ENCODE measurements at places on chromosomes 7 and 10. TPM values are rescaled to one million over a fixed set of nuclear protein-coding genes. Genes with fewer than 3 reads are reported as not detected.

GRCh38 chr7:5580714-5581395, 157.2 kb upstream of the TNRC18 start:
- peak; percentile 73 for DNase-seq

GRCh38 chr10:112092519-112092918, 91.0 kb downstream of the GPAM start:
- no peak for DNase-seq

DNA sequence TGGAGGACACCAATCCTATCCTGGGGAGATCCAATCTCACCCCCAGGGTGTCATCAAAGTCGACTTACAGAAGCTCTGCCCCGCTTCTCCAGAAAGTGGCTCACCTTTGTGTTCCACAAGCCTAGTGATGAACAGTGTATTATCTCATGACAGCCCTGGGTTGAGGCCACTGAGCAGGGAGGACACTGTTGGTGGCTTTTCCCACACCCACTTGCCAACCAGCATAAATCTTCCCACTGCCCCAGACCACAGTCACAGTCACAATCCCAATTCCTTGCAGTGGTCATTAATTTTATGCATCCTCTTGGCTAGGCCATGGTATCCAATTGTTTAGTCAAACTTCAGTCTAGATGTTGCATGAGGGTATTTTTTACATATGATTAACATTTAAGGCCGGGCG, 18.4 kb downstream of the TNS3 start:
- no peak for DNase-seq

DNA sequence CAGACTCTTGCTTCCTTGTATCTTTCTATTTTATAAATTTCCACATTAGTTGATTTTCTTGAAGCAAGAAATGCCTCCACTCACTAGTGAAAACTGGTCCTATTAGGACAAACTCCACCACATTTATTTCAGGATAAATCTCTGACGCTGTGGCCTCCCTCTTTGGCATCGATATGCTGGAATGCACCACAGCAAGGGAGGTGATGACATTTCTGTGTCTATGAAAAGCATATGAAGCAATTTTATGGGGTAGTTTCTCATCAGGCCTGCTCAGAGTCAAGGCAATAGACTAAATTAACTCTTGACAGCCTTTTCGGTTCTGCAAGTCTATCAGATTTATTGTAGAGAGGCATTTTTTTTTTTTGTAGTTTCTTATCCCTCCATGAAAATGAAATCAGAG, 304.4 kb downstream of the ZEB1 start:
- DNase-seq: no peak

DNA sequence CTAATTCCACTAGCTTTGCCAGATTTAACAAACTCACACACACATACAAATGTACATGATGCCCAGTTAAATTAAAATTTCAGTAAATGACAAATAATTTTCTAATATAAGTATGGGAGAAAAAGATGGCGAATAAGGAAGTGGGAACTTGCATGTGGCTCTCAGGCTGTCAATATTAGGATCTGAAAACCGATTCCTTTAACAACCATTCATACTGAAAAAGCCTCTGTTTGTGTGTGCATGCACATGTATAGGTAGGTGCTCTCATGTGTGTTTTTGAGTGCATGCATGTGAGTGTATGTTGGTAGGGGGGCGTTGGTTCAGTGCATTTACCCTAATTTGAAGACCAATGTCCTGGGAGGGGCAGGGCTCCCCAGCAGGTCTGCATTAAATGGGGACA, 125.3 kb downstream of the HTR7 start:
- DNase-seq: no peak

DNA sequence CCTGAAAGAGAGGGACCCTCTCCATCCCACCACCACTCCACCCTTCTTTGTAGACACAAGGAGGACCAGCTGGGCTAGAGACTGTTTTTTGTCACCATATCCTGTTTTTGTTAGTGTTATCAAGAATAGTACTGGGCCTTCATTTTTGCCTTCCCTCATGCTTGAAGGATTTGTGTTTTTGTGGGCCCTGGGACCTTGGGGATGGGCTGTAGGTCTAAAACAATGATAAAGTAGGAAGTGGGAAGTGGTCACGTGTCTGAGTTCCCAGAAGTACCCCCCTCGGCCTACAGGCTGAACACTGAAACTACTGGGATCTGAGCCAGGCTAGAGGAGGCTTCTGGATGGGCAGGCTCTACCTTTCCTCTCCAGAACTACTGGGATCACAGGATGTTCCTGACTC, 8.9 kb downstream of the AGFG2 start:
- DNase-seq: no peak

DNA sequence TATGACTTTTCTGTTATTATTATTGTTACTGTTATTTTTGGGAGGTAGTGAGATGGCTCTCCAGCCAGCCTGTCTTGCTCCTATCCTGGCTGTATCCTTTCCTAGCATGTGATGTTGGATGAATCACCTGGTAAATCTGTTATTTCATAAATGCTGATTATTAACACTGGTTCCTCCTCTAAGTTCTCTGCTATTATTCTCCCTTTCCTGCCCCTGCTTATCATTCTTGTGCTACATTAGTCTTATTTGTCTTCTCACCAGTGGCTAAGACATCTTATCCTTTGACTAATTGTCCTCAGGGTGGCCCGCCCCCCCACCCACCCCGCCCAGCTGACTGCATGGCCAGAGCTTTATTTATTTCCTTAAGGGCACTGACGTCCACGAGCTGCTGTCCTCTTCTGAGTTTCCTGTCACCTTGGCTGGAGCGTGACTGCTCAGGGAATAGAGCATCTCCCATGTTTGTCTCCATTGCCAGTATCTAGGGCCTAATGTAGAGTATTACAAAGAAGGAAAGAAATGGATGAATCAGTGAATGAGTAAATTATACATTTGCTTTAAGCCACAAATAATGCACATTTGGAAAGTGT, 110.1 kb upstream of the KLF6 start:
- no peak for DNase-seq

DNA sequence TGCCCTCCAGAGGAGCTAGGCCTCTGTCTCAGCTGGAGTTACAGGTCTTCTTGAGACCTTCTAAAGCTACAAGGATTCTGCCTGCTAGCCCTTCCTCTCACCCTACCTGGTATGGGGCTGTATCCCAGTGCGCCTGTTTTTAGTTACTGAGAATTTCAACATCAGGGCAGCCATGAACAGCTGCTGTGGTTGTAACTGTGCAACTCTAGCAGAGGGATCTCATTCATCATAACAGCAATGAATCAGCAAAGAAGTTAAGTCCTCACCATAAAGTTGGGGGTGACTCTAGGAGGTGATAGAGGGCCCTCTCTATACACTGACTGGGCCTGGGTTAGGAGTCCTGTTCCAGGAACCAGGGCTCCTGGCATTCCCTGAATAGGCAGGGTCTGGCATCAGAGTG, 14.0 kb upstream of the CDH23 start:
- no peak for DNase-seq

DNA sequence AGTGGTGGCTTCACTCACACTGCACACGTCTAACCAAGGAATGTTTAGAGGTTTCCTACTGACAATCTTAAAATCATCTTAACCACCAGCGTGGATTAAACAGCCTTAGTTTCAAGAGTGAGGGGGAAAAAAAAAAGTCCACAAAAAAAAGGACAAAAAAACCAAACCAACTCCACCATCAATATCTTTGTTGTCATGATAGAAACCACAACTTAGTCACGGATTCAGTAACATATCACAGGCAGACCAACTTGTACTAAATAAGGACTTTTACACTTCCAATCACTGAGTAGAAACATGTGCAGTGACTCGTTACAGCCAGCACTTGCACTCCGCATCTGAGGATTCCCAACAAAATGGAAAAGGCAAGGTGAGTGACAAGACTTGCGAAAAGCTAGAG, 46.5 kb downstream of the FAM171A1 start:
- no peak for DNase-seq

DNA sequence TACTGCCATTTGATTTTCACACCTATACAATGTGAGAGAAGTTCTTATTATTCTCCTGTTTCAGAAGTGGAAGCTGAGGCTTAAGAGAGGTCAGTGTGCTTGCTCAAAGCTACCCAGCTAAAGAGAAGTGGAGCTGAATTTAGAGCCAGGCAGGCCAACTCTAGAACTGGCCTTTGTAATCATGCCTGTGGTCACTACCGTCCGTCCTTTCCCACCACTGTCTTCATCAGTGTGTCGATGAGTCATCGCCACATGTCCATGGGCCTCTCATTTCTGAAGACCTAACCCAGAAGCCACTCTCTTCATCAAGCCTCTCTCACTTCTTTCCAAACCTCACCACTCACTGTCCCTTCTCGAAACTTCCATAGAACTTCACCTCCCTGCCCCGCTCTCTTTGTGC, 237.8 kb downstream of the KIAA1217 start:
- DNase-seq: no peak

DNA sequence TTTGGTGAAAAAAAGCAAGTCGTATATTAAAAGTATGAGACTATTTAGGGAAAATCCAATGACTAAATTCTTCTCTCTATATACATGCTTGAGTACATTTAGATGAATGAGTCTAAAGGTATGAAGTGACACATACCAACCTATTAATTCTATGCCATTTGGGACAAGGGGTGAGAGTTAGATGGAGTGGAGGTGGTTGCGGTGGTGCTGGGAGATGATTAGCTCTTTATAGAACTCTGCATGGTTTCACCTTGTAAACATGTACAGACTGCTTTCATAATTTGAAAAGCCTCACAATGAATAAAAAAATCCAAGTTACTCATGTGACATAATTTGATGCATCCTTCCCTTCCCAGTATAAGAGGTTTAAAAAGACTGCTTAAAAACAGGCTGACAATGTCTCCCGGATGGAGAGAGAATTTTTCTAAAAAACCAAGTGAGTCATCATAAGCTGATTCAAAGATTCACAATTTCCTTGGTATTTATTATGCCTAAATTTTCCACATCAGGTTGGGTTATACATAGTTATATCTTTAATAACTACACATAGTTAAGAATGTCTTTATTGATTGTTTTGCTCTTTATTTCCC, 572.8 kb downstream of the REEP3 start:
- DNase-seq: no peak

DNA sequence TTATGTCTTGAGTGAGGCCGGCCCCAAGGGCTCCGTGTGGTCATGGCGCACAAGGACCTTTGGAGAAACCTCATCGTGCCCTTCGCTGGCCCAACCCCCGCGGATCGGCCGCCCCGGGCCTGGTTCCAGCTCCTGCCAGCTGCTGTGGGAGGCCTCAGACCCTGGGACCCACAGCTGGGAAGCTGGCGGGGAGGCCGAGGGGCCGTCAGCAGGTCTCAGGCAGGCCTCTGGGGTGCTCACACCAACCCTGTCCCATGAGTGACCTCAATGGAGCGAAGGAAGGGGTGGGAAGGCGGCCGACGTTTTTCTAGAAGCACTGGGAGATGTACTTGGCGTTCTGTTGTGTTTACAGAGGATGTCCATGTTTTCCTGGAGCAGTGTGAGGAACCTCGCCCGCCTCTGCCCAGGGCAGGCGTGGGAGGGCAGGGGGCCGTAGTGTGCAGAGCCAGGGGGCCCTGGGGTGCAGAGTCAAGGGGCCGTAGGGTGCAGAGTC, 18.6 kb upstream of the ADGRA1 start:
- DNase-seq: no peak

DNA sequence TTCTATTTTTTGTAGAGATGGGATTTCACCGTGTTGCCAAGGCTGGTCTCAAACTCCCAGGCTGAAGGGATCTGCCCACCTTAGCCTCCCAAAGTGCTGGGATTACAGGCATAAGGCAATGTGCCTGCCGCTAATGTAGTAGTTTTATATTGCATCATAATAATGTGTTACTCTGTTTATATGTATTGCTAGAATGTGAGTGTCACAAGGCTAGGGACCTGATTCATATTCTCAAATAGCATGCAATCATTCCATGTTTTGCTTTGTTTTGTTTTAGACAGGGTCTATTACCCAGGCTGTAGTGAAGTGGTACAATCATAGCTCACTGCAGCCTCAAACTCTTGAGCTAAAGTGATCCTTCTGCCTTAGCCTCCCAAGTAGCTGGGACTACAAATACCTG, 13.5 kb downstream of the CCL26 start:
- DNase-seq: no peak

- DNase-seq: no peak
Measured at GRCh38 chr10:51501396-51501795, 198.0 kb downstream of the CSTF2T start.

DNA sequence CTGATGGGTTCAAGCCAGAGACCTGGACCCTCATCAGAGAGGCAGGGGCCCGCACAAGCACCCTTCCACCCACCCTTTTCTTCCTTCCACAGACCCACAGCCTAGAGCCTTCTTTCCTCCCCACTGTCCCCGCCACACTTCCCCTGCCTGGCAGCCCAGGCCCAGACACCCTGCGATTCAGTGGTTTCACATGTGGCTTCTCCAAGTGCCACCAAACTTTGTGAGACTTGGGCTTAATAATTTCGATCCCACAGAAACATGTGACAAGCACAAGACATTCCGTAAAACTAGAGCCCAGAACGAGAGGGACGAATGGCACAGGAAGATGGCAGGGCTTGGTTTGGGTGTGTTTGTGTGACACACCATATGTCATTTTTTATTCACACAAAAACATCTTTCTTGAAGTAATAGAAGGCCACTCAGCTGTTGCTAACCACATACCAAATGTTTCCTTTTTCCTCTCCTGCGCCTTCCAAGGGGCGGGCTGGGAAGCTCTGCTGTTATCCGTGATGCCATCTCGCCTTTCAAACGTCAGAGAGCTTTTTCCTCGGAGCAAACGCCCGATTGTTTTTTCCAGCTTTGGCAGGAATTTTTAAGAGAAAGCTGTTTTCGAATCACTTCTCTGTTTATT, 162.9 kb downstream of the GRK5 start:
- DNase-seq: no peak

GRCh38 chr10:80484676-80485075, 30.6 kb downstream of the TSPAN14 start:
- DNase-seq: no peak

DNA sequence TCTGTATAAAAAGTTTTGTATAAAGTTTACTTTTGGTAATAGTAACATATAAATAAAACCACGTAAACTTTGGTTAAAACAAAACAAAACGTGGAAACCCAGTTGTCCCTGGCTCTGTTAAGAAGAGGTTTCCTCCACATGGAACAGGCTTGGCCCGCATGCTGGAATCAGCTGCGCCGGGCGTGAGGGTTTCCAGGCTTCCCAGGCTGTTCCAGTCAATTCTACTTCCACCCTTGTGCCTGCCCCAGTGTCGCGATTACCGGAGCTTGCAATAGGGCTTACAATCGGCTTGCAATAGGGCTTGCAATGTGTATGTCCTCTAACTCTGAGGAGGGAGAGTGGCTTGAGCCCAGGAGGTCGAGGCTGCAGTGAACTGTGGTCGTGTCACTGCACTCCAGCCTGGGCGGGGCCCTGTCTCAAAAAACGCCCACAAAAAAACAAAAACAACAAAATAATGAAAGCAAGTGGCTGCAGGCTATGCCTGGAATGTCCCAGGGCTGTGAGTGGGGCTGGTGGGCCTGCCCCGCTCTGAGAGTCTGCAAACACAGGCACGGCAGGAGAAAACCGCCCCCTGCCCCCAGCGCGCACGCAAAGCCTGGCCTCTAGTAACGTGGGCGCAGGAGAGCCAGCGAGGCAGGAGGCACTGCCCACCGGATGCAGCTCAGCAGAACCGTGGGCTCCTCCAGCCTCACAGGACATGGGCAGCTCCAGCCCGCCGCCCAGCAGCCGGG, 16.3 kb downstream of the CYP2W1 start:
- no peak for DNase-seq

SEPHS1 gene
- 338 TPM for total RNA-seq

LRRC61 gene
- total RNA-seq: 38.3 TPM

ANKRD22 gene
- not detected for total RNA-seq

SFMBT2 gene
- total RNA-seq: 3.5 TPM

RSU1 gene
- 64.9 TPM for total RNA-seq

MEST gene
- 154 TPM for total RNA-seq

TMEM72 gene
- not detected for total RNA-seq

ZNF138 gene
- 0.35 TPM for total RNA-seq

CYP2C19 gene
- total RNA-seq: 0.14 TPM

LRRC18 gene
- not detected for total RNA-seq

DENND2A gene
- total RNA-seq: 11.9 TPM

NHLRC2 gene
- total RNA-seq: 8.1 TPM

PDZD7 gene
- 5.1 TPM for total RNA-seq

PNLIP gene
- not detected for total RNA-seq

Measured in H7 (cell line).